Kidney epithelial cell (primary cell): ENCODE measurements at places on chromosomes 2 and 18. TPM values are rescaled to one million over a fixed set of nuclear protein-coding genes. Genes with fewer than 3 reads are reported as not detected.

GPAT2 gene
- total RNA-seq, result 1.3 and 1.6 TPM in 2 replicates

ANKAR gene
- 3.3 and 3.8 TPM in 2 replicates for total RNA-seq

GREB1 gene
- 2.8 and 4.8 TPM in 2 replicates for total RNA-seq

FAP gene
- 2.8 and 3.6 TPM in 2 replicates for total RNA-seq

MRPL44 gene
- 53.5 and 62.2 TPM in 2 replicates for total RNA-seq

ANAPC1 gene
- total RNA-seq, result 46.3 and 47.6 TPM in 2 replicates

SLC23A3 gene
- total RNA-seq, result 0.84 and 1.2 TPM in 2 replicates

REG3G gene
- total RNA-seq, result not detected in 2 replicates

OR6B2 gene
- not detected in 2 replicates for total RNA-seq

HOXD12 gene
- total RNA-seq, result not detected in 2 replicates

GRCh38 chr18:58325494-58325893 is 281.5 kb downstream of the NEDD4L start:
- no peak for DNase-seq

DNA sequence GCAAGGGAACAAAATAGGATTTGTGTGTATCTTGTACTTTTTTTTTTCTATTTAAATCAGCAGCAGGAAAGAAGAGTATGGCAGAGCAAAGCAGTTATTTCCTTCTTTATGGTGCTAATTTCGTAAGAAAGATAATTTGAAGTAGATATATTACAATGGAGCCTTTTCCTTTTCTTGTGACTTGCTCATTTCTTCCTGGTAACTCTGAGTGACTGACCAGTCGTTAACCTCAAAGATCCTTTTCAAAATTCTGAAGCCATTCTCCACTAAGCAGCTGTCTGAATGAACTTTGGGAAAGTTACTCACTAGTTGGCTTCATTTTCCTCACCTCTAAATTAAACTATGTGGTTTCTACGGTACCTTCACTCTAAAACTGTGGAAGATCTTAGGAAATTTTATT is 24.6 kb downstream of the AFTPH start:
- DNase-seq, result no peak

GRCh38 chr2:157283468-157283867 is 26.0 kb downstream of the GALNT5 start:
- no peak for DNase-seq

DNA sequence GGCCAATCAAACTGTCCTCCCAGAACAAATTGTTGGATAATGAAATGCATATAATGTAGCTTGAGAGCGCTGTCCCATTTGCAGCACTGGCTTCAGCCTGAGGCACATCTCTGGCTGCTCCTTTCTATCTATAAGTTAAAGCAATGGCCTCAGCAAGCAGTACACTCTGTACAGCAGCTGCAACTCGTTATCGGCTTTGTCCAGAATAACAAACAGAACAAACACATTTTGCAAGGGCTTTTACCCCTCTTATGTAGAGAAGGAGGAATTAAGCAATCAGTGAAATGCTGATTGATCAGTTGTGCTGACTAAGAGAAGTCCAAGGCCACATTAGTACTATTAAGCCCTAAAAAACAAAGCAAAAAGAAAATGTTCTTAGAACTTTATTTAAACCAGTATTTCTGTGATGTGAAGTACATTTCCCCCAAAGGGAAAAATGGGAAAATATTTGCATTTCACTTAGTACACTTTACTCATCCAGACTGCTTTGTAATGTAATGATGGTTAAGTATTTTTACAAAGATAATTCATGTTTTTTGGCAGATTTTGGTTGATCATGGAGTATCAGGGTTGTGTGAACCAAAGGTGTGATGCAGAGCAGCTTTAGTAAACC is 15.0 kb upstream of the CPS1 start:
- DNase-seq, result no peak

GRCh38 chr18:38571651-38572050 is 1006.1 kb upstream of the CELF4 start:
- no peak for DNase-seq

- DNase-seq, result no peak
Measured at GRCh38 chr18:41347057-41347456, 608.0 kb upstream of the PIK3C3 start.

DNA sequence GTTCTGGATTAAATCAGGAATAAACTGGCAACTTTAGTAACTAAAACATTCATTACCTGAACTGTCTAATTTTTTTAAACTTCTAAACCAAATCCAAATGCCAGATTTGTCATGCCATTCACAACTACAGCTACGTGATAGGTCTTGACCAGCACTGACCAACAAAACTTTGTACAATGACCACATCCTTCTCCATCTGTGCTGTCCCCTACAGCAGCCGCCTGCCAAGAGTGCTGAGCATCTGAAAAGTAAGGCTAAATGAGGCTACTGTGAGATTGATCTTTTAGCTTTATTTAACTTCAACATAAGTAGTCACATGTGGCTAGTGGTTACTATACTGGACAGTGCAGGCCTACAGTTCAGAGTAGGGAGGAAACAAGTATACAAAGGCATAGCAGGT is 7.6 kb downstream of the FAM168B start:
- no peak for DNase-seq

DNA sequence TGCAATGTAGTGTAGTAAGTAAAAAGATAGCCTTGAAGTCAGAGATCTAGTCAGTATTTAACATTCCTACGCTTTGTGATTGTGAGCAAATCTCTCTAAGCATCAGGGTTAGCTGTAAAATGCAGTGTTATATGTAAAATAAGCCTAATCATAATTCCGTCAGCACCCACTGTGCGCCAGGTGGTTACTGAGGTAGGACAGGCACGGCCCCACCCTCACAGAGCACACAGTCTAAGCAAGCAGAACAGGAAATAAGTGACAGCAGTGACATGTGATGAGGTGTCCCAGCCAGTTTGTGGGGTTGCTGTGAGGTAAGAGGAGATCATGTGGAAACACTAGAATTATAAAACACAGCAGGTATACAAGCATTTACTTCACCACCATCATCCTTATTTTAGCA is 267.1 kb downstream of the ICOS start:
- DNase-seq, result no peak

DNA sequence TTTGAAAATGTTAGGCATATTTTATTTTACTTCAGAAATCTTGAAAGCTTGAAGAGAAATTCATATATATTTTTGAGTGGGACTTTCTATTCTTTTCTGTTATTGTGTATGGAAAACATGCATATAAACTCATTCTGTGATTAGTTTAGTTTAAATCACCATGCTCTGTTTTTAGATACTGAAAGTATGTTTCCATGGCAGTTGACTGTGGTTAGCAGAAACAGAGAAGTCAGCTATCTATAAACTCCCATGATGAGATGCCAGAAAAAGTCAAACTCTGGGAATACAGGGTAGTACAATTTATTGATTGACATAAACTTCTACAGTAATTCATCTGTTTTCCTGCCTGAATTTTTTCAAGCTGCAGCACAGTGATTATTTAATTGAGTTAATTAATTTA is 905.3 kb upstream of the VRK2 start:
- DNase-seq, result no peak
